Hematopoietic multipotent progenitor cell treated with erythropoietin and hydrocortisone succinate and interleukin-3 and kit ligand, for 15 days (in vitro differentiated cells): ENCODE measurements at places on chromosomes 7 and 10.
A peak's percentile ranks its signal among the peaks of the same experiment; 100 is the strongest.

- DNase-seq, result no peak
Measured at GRCh38 chr7:111029141-111029572, 61.8 kb upstream of the LRRN3 start.

DNA sequence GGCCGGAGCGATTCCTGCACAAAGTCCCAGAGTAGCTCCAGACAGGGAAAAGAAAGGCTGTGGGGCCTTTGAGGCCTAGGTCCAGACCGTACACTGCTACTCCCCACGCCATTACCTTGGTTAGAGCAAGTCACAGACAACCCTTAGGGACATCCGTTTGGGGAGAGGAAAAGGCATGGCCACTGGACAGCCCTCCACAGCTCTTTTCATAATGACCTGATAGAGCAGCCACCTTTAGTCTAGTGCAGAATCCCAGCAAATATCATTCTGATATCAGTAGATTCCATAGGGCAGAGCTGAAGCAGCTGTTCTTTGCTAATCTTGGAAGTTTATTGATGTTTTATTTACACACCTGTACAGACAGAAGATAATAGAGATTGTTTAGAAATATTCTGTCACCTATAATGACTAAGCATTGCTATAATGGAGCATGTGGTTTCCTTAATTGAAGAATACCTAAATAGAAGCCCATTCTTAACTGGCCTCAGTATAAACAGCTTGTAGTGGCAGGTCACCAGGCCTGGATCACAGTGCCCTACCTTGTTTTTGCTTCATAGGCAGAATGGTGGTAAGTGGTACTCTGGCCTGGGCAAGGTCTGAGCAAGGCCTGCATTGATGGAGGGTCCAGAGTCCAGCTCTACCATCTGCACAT, 27.9 kb downstream of the OGDH start:
- peak; percentile 42 for DNase-seq

DNA sequence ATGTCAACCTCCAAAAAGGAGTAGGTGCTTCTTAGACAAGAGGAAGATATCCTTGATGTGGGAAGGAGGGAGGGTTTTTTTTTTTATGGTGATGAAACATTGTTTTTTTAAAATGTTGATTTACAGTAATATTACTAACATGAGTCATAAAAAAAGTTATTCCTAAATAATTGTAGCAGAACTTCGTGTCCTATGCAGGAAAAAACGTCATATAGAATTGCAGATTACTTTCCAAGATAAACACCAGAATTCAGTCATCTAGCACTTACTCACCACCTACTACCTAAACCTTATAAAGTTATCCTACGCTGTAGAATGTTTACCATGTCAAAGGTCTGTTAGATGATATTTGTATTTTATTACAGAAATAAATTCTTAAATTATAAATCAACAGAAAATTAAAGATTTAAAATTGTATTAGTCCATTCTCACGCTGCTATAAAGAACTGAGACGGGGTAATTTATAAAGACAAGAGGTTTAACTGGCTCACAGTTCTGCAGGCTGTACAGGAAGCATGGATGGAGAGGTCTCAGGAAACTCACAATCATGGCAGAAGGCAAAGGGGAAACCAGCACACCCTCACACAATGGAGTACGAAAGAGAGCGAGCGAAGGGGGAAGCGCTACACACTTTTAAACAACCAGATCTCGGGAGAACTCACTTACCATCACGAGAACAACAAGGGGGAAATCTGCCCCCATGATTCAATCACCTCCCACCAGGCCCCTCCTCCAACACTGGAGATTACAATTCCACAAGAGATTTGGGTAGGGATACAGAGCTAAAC, 105.2 kb upstream of the NEBL start:
- DNase-seq, result no peak

DNA sequence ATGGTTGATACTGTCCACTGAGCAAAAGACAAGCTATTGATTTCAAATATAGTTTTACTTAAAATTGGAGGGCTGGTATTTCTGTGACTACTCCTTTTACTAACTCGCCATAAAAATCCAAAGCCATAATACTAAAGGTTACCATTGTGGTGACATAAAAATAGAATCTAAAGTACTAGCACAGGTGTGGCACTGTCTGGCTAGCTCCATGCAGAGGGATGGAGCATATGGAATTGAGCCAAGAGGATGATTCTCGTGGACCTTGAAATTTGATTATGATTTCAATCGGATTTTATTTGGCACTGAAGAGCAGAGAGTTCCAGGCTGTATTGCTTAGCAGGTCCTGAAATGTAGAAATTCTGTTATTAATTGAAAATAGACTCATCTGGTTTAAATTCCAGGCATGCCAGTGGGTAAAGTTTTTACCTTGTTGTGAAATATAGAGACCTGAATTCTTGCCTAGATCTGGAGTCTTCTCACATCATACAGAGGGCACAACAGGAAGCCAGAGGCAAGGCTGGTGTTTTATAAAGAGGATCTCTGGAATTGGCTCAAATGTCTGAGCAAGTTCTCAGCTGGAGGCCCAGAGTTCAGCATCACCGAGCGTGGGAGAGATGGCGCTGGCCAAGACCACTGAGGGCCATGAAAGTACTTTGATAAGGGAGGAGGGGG, 29.9 kb upstream of the DLD start:
- DNase-seq, result no peak

DNA sequence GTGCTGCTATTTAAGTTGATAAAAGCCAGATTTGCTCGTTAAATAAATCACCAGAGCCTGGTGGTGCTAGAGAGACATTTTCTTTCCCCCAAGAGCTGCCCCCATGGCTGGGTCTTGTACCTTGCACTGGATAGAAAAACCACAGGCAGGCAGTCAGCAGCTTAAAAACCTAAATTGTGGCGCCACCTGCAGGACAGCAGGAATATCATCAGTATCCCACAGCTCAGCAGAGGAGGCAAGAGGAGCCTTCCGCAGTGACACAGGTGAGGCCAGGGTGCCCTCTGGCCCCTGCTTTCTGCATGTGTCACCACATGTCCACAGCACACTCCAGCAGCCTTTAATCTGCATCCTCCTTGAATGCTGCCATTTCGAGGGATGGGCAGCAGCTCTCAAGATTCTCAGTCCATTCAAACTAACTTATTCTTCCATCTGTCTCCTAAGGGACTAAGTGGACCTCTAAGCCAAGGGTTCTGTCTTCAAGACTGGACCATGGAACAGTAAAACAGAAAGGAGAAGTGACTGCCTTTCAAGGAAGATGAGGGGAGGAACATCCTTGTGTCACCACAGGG, 4.5 kb upstream of the PLXNA4 start:
- peak; percentile 34 for DNase-seq

DNA sequence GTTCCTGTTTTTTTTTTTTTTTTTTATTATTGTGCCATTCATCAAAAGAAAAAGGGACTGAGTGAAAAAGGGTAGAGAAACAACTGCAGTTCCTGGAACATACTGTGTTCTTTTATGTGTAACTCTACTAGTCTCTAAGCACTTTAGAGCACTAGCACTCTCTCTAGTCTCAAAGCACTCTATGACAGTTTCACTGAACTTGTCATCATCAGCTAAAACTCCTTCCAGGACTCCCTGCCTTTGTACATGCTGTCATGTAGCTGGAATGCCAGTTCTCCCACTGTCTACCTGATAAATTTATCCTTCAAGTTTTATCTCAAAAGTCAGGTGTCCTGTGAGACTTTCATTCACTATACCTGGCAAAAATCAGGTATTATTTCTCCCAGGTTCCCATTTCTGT, 146.1 kb downstream of the RNF133 start:
- DNase-seq, result no peak

DNA sequence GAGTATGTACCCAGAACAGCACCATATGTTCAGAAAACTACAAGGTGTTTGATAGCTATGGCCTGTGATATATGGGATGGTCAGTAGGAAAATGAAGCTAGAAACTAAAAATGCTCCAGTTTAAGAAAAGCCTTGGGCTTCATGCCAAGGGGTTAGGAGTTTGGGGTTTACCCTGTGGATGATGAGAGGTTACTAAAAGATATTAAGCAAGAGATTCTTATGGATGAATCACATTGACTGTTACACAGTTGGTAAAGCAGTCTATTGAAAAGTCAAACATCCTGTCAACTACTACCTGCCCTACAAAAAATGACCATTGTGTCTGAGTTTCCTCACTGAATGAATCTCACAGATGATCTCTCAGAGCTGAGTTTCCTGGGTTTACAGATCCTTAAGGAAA, 166.2 kb upstream of the INHBA start:
- no peak for DNase-seq

DNA sequence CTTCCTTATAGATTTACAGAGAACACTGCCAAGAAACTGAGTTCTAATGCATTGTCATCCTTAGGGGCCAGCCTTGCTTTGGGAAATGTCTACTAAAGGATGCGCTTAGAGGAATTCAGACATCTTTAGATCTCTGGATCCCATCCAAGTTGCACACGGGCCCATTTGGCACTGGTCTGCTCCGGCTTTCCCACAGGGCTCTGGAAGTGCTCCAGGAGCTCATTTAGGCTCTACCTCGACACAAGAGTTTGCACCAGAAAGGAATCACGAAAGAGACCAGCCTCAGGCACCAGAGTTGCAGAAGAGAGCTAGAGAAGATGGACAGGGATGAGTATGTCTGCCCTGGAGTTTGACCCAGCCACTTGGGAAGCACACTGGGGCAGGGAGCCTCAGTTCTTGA, 150.1 kb upstream of the TMEM72 start:
- no peak for DNase-seq

GRCh38 chr7:47389171-47389922, 192.6 kb downstream of the TNS3 start:
- DNase-seq, result no peak

GRCh38 chr10:86364491-86365345, 1.9 kb downstream of the GRID1 start:
- no peak for DNase-seq

- DNase-seq, result no peak
Measured at GRCh38 chr7:129769866-129770808, 158.6 kb downstream of the NRF1 start.

- DNase-seq, result no peak
Measured at GRCh38 chr7:125390981-125391380, 461.4 kb upstream of the POT1 start.

DNA sequence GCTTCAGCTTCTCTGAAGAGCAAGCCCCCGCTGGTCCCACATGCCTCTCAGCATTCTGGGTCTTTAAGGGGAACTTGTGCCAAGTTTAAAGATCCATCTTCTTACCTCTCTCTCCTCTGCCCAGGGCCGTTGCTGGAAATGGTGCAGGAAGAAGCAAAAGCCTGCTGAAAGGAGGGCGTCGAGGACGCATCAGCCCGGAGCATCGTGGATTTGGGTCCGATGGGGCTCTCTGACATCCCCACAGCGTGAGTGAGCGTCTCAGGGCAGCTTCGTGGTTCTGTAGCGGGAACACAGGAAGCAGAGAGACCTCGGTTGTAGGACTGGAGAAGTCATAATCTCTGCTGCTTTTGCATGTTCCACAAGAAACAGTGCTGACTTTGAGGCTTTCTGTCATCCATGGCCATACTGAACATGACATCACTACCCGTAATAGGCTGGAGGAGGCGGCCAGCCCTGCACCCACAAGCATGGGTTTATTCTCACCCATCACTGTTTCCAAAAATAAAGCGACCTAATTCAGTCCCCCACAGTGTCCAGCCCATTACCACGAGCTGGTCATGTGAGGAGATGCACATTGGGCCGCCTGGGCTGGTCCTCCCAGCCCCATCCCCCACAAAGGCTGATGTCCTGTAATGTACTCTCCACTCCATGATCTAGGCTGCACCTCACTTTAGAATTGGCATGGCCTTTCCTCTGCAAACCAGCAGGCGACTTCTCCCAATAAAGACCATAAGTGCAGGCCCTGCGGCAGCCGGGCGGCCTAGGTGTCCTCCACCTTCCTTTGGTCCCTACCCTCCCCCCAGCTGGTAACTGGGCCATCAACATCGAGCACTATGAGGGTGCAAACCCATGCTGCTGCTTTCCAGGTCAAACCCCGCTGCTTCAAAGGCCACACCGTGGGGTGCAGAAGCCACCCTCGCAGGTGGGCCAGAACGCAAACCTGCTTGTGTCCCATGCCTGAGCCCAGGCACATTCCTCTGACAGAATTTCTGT, 276.9 kb downstream of the TNS3 start:
- no peak for DNase-seq

DNA sequence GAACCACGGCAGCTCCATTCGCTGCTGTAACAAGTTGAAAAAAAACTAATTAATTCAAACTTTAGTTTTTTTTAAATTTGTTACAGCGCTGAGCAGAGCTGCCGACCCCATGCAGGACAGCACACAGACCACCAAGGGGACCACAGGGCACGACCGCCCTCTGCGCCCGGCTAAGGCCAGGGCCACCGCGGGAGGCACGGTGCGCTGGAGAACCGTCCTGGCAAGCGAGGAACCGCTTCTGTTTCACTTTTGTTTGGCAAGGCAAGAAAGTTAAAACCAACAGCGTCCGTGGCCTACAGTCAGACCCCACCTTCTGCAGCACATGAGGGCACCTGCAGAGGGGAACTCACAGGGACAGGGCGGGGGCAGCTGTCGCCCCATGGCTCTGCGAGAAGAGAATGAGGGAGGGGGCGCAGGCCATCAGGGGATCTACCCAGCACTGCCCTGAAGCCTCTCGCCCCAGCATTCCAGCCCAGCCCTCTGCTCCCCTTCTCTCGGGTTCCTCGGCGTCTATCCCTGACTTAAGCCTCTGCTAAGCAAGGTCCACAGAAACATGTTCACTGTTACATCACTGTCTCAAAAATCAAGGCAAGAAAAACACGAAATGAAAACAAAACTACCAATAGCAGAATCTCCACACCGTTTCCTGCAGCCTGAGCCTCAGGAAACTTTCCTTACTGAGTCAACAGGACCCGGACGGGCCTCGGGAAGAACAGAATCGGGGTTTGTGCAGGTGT, 204.4 kb downstream of the DIP2C start:
- no peak for DNase-seq

GRCh38 chr7:85821926-85822325, 635.1 kb upstream of the SEMA3D start:
- DNase-seq, result no peak

DNA sequence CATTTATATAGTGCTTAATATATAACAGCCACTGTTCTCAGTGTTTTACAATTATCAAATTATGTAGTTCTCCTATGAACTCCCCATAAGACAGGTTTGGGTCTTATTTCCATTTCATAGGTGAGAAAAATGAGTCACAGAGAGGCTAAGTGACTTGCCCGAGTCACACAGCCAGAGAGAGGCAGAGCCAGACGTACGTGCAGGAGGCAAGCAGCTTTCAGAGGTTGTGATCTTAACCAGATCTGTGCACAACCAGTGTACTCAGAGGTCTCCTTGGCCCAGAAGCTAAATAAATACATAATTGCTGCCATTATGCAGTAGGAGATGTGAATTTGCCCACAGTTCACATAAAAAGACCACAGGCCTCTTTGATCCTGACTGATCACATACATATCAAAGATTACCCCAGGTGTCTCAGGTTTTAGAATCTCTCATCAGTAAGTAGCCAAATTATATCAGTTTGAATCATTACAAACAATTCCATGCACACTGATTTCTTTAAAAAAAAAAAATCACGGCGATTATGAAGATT, 304.7 kb upstream of the AOAH start:
- DNase-seq, result no peak

GRCh38 chr10:48535416-48536155, 69.3 kb downstream of the ARHGAP22 start:
- DNase-seq, result no peak

DNA sequence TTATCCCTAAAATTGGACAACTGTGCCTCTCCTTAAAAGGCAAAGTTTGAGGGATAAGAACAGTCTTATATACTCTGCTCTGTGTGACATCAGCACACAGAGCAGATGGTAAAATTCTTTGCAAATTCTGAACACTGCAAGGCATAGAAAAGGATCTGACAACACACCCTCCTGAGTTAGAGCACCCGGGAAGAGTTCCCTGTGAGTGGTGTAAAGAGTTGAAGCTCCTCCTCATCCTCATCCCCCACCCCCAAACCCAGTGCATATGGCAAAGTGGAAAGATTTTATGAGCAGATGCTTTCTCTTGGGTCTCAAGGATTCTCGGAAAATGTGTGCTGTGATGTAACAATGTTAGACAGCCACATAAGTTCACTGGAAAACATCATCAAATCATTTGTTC, 40.0 kb upstream of the DGKI start:
- DNase-seq, result no peak
